ENCODE measurements at places on chromosomes 3 and 15.
A peak's percentile ranks its signal among the peaks of the same experiment; 100 is the strongest.

- no peak for DNase-seq
Measured at GRCh38 chr3:104556372-104557078, 810.2 kb upstream of the ALCAM start.

DNA sequence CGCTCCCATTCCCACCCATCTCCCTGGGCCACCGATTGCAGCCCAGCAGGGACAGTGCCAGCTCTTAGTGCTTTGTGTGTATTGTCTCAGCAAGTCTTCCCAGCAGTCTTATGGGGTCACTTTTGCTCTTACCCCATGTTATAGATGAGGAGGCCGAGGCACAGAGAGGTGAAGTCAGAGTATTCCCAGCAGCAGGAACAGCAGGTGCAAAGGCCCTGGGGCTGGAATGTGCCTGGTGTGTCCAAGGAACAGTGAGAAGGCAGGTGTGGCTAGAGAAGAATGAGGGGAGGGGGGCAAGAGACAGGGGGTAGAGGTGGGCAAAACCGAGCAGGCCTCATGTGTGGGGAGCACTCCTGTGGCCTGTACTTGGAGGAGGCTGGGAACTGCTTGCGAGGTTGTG is 12.8 kb upstream of the DUSP7 start:
- DNase-seq: no peak

DNA sequence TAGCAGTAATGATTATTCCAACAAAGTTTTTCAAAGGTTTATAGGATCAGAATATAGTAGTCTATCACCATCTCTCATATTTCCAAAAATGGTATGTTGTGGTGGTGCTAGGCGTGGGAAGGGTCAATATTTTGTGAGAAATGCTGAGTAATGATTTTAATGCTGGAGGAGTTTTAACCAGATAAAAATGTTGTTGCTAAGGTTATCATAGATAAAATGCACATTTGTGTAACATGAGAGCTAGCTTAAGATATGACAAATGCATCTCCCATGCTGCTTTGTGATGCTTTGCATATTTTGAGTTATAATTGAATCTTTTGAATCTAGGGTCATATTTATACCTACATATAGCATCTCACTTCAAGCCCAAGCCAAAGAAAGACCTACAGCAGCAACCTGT is 103.9 kb upstream of the ROBO1 start:
- DNase-seq: no peak

GRCh38 chr15:49817100-49817499 is 196.3 kb downstream of the DTWD1 start:
- no peak for DNase-seq

DNA sequence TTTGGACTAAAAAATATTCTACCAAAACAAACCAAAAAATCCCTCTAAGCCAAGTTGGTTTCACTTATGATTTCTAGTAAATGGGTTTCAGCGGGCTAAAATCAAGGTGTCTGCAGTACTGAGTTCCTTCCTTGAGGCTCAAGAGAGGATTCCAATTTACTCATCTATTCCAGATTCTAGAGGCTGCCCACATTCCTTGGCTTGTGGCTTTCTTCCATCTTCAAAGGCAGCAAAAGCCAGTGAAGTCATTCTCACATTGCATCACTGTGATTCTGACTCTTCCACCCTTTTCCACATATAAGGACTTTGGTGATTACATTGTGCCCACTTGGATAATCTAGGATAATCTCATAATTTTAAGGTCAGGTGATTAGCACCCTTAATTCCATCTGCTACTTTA is 48.1 kb downstream of the DPPA2 start:
- DNase-seq: no peak

GRCh38 chr3:115784739-115785536 is 161.6 kb downstream of the GAP43 start:
- DNase-seq: peak; percentile 85

- peak; percentile 64 for DNase-seq
Measured at GRCh38 chr3:46558184-46559043, 7.7 kb downstream of the LRRC2 start.

DNA sequence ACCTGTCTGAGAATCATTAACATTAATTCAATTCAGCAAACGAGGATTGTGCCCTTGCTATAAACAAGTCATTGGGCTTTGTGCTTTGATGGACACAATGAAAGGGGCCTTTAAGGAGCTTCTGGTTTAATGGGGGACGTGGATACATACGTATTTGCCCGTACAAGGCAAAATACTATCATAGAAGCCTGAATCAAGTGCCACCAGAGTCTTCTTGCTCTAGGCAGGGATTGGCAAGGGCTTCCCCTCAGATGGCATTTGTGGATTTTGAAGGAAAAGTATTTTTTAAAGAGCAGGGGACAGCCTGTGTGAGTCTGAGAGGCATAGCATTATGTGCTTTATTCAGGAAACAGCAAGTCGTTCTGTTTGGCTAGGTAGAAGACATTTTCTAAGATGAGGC is 83.7 kb upstream of the NEDD4 start:
- DNase-seq: no peak

DNA sequence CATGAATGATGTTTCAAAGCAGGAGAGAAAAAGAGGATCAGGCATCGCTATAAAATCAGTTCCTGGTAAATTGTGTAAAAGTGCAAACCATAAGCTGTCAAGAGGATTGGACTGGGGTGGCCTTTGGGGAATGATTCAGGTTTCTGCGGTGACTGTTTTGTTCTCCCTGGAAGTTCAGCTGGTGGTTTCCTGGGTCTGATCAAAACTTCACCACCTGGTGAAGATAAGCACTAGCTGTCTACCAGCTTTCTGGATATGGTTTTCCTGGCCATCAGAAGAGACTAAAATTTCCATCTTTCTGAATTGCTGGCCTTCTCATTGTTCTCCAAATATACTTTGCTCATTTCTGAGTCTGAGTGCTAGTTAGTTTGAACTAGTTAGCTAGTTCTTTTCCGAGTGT is 2.7 kb upstream of the NANOGP8 start:
- no peak for DNase-seq

- no peak for DNase-seq
Measured at GRCh38 chr3:152760591-152760990, 74.3 kb upstream of the P2RY1 start.

DNA sequence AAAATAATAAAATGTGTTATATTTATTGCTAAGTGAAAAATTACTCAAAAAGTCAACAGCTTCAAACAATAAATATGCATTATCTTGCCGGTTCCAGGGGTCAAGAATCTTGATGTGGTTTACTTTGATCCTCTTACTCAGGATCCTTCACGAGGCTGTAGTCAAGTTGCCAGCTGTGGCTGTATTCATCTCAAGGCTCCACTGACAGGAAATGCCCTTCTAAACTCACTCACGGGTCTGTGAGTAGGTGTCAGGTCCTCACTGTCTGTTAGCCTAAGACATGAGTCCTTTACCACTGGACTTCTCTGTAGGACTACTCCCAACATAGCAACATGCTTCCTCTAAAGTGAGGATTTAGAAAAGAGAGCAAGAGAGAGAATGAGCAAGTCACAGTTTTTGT is 983.0 kb downstream of the SI start:
- no peak for DNase-seq

GRCh38 chr3:151866711-151867410 is 6.6 kb upstream of the SUCNR1 start:
- DNase-seq: no peak

DNA sequence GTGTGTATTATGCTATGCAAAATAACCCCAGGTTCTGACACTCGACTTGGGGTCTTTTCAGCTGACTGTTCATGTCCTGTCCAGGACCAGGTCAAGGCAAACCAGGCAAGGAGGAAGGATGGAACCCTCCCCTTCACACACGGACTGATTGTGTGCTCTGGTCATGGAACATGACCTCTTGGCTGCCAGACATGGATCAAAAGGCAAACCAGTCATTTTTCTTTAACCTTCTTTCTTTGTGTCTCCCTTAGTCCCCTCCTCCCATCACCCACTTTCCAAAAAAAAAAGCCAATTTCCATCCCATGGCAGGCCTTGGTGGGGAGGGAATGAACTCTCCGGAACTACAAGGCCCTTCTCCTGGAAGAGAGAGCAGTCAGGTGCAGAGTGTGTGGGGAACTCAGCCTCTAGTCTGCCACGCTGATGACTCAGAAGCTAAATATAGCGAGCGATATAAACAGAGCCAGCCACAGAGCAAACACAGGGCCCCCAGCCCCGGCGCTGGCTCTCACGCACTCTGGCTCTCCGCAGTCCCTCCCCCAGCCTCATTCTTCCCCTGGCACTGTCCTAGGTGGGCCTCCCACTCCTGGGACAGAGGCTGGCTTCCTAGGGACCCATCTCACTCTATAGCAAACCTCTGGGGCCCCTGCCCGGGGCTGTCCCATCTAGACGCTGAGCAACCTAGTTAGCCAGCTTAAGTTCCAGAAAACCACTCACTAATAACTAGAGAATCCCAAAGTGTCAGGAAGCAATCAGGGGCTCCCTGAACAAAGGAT is 10.0 kb downstream of the BMF start:
- peak; percentile 93 for DNase-seq

- no peak for DNase-seq
Measured at GRCh38 chr15:96162322-96162721, 168.2 kb upstream of the NR2F2 start.

DNA sequence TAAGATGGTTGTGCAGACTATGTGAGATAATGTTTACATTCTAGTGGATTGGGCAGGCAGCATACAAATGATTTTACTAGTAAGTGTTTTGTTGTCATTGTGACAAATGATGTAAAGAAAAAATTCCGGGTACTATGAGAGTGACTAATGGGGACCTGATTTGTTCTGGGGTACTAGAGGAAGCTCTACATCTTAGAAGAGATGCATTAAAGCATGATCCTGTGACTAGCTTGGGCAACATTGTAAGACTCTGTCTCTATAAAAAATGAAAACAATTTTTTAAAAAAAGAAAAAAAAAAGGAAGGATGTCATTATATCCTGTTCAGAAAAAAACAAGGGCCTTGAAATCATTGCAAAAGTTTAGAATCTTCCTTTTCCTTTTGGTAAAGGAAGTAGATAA is 58.1 kb upstream of the MYRIP start:
- DNase-seq: no peak

DNA sequence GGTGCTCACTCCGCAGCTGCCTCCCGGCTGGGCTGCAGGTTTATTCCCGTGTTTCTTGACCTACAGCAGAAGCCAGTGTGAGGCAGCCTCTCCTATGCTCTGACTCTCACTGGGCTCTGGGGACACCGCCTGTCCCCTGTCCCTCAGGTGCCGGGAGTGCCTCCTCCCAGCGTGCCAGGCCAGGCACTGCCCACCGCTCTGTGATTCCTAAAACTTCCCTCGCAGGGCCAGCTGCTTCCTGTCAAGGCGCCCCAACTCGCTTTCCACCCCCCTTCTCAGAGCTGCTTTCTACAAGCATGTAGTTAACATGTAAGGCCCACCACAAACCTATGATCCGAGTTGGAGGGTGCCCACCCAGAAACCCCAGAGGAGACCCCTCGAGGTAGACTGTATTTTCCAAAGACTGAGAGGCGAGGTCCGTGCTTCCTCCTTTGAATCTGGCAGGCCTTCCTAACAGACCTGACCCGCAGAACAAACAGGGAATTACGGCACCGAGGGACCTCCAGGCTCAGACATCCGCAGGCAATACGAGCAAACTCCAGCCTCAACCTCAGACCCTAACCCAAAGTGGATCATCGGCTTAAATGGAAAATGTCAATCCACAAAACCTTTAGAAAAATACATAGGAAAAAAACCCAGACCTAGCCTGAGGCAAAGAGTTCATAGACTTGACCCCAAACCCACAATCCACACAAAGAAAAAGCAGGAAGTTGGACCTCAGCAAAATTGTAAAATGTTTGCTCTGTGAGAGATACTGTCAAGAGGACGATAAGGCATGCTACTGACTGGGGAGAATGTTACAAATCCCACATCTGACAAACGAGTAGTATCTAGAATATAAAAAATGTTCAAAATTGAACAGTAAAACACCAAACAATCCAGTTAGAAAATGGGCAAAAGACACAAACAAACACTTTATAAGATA is 121.3 kb upstream of the IQSEC1 start:
- DNase-seq: no peak

- no peak for DNase-seq
Measured at GRCh38 chr3:188241072-188241471, 87.1 kb downstream of the LPP start.

GRCh38 chr15:74857082-74857655 is 14.2 kb upstream of the ULK3 start:
- DNase-seq: no peak

GRCh38 chr15:52636459-52636858 is 42.7 kb downstream of the ATOSA start:
- peak; percentile 41 for DNase-seq

DNA sequence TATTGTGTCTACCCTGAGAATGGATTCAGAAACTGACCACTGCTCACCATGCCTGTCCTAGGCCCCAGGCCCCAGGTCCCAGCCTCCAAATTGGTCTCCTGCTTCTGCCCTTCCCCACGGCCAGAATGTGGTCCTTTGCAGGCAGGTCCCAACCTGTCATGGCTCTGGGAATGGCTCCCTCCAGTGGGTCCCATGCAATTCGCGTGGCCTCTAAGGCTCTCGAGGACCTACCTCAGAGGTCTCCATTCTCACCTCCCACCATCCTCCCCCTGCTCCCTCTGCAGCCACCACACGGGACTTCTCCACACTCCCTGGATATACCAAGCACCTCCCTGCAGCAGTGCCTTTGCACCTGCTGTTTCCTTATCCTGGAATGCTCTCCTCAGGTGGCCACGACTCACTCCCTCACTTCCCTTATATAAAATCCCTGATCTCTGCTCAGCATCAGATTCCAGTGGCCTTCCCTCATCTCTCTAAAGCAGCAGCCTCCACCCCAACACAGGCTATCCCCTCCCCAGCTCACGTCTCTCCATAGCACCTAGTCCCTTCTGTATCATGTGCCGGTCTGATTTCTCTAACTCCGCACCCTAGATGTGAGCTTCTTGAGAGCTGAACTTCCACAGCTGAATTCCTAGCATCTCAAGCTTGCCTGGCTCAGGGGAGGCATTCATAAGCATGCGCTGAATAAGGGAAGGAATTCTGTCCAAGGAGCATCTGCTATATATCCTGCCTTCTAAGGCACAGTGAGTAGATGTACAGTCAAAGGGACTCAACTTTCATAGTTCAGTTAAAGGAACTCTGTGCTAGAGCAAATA is 56.9 kb downstream of the ARRDC4 start:
- DNase-seq: no peak

- no peak for DNase-seq
Measured at GRCh38 chr15:31555022-31555421, 228.4 kb downstream of the KLF13 start.

- peak; percentile 59 for DNase-seq
Measured at GRCh38 chr3:133040696-133041523, 2.7 kb downstream of the TMEM108 start.

DNA sequence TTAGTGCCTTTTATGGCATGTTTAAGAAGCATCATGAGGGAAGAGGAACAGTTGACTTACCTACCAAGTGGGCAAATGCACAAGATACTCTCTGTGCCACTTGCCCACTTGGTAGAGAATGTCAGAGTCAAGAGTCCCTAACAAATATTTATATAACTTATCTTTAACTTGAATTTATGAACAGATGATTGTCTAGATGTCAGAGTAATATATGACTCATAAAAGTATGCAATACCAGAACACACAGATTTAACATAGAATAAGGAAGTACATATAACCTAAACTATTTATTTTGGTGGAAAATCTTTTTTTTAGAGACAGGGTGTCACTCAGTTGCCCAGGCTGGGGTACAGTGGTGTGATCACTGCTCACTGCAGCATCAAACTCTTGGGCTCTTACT is 130.0 kb upstream of the NANOGP8 start:
- no peak for DNase-seq

Data from AG04450 (cell line).